ENCODE measurements at places on chromosomes 5 and 9. TPM values are rescaled to one million over a fixed set of nuclear protein-coding genes. Genes with fewer than 3 reads are reported as not detected.

Gene HRCT1
- 0.82 TPM for total RNA-seq

Gene IRX4
- not detected for total RNA-seq

Gene ANKRD18B
- not detected for total RNA-seq

Gene TSSK1B
- total RNA-seq: under 0.01 TPM

Gene HSD17B4
- total RNA-seq: 179 TPM

Gene SLC1A1
- 66.9 TPM for total RNA-seq

Gene TRIP13
- total RNA-seq: 8.2 TPM

Gene WNT8A
- 0.82 TPM for total RNA-seq

Gene MARVELD2
- total RNA-seq: 0.41 TPM

Gene LECT2
- total RNA-seq: not detected

Gene LCN6
- total RNA-seq: not detected

Gene NDOR1
- total RNA-seq: 3.3 TPM

Gene SLC6A19
- total RNA-seq: not detected

Gene RAB3C
- total RNA-seq: 46.5 TPM

Data from frontal cortex (tissue), 4 donors.